ENCODE measurements at places on chromosomes 6 and 20. TPM values are rescaled to one million over a fixed set of nuclear protein-coding genes. Genes with fewer than 3 reads are reported as not detected.

- no peak for DNase-seq
Observed at GRCh38 chr20:32456869-32457478, 98.8 kb downstream of the ASXL1 start.

DNA sequence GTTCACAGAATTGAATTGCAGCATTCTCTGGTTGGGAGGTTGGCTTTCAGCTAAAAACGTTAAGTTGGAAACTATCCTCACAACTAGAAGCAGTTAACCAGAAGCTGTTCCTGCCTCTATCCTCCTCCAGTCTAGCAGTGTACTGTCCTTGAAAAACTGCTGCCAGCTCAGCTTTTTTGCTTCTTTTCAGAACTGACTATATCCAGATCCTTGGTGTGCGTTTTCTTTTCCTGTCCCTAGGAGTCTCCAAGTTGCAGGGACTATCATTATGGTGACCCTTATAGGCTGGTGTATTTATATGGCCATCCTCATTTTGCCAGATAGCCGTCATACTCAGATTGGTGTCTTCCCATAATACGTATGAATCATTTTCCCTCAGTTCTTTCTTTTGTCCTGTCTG is 5.5 kb downstream of the ITCH start:
- DNase-seq: no peak

DNA sequence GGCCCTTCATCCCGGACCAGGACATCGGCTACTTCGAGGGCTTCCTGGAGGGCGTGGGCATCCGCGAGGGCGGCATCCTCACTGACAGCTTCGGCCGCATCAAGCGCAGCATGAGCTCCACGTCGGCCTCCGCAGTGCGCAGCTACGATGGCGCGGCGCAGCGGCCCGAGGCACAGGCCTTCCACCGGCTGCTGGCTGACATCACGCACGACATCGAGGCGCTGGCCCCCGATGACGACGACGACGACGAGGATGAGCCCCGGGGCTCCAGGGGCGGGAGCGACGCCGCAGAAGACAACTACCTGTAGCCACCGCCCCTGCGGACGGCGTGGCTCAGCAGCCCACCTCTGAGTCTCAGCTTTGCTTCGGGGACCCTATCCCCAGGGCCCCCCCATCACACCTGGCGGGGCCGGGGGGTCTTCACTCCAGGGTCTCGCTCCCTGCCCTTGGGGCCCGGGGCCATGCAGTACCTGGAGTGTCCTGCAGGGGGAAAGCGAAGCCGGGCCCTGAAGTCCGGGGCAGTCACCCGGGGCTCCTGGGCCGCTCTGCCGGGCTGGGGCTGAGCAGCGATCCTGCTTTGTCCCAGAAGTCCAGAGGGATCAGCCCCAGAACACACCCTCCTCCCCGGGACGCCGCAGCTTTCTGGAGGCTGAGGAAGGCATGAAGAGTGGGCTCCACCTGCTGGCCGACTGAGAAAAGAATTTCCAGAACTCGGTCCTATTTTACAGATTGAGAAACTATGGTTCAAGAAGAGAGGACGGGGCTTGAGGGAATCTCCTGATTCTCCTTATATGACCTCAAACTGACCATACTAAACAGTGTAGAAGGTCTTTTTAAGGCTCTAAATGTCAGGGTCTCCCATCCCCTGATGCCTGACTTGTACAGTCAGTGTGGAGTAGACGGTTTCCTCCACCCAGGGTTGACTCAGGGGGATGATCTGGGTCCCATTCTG is 20.8 kb upstream of the HCK start:
- DNase-seq: no peak

- no peak for DNase-seq
Observed at GRCh38 chr6:111918825-111919224, 45.6 kb upstream of the FYN start.

- DNase-seq: no peak
Observed at GRCh38 chr6:13253272-13253671, 75.1 kb downstream of the TBC1D7 start.

Gene TRIM15
- total RNA-seq: not detected

Gene VIP
- 68.0 TPM for total RNA-seq

Gene ZBTB12
- total RNA-seq: 1.7 TPM

Gene PRL
- not detected for total RNA-seq
